ENCODE measurements at places on chromosomes 7 and 10.

GRCh38 chr10:117408436-117409384 is 33.5 kb upstream of the PDZD8 start:
- DNase-seq, result no peak

DNA sequence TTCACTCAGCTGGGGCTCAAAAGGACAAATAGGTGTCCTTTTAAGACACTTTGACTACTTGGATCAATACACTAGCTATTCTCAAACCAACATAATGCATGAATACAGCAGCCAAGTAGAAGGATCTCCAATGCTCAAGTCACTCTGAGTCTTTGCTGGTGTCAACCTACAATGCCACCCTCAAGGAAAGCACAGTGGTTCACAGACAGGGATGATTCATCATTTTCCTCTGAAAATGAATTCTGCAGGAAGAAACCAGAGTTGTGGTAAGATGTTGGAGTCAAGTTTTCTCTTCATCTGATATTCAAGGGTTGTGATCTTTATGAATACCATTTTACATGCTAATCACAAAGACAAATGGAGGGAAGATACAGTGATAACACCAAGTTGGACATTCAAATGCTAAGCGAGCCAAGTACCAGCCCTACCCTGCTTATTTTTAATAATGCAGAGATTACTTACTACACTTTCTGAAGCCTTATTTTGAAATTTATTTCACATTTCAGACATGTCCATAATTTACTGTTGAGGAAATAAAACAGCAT is 143.1 kb upstream of the FGFR2 start:
- DNase-seq, result no peak

- no peak for DNase-seq
Measured at GRCh38 chr7:87517136-87517815, 41.8 kb upstream of the ABCB4 start.

GRCh38 chr10:120598386-120598785 is 141.4 kb downstream of the PLPP4 start:
- DNase-seq, result no peak

GRCh38 chr10:77622889-77623291 is 14.7 kb downstream of the KCNMA1 start:
- no peak for DNase-seq

DNA sequence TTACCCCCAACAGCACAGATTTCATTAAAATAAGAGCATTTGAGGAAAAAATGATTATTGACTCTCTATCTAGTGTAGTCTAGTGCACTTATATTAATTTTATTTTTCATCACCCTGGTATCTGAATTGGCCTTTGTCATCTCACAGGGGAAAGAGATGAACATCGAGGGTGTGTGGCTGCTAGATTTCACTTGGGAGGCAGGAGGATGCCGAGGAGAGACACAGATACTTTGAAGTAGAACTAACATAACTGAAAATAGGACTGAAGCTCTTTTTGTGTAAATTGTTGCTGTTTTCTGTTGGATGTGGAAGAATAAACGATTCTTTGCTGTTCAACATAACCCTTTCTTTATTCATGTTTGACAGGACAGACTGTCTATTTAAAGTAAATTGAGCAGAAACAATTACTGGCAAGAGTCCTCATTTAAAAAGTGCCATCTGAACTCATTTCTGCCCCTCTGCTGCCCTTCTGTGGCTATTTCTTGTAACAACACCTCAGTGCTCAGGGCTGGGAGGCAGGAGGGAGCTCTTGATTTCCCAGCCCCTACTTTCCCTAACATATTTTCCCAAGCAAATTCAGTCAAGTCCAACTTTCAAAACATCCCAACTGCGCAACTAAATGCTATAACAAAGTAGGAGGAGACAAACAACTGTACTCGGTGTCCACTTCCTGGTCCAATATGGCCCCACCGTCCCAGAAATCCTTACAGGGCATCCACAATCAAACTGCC is 15.6 kb downstream of the LYZL1 start:
- no peak for DNase-seq

GRCh38 chr7:2301511-2301863 is 12.8 kb downstream of the SNX8 start:
- DNase-seq, result no peak

DNA sequence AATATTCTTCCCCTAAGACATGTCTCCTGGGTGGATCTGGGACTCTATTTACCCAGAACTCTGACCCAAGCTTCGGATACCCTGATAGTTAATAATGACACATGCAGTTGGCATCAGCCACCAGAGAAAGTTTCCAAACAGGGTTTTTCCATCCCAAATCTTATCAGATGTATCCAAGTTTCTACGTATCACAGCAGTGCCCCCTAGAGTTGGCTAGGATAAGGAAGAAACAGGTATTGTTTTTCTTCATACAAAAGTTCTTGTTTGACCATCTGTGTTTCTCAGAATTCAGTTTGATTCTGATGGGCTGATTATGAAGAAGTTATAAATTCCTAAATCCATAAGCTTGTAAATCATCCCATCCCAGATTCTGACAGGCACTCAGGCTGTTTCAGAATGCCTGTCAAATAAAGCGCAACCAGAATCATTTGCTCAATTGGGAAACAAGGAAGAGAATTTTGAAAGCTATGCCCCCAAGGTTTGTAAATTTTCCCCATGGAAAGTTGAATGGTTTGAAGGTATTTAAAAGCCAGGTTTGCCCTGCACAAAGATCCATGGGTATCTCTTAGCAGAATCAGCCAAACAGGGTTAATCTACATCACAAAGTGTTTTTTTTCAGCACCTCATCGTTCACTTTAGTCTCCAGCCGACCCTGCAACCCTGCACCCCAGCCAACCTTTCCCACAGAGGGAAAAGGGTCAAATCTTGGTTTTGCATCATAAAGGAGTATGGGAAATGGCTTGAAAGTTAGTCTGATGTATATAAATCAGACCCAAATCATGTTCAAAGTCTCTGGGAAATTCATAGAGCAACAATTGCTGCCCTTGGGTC is 47.4 kb downstream of the NRAP start:
- no peak for DNase-seq

DNA sequence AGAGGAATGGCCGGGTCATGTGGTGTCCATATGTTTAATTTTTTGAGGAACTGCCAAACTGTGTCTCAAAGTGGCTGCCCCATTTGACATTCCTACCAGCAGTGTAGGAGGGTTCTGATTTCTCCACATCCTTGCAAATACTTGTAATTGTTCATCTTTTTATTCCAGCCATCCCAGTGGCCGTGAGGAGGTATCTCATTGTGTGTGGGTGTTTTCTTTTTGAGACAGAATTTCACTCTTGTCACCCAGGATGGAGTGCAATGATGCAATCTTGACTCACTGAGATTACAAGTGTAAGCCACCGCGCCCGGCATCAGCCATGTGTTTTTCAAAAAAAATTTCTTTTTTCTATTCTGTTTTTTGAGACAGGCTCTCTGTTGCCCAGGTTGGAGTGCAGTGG is 38.7 kb upstream of the DLG5 start:
- no peak for DNase-seq

GRCh38 chr7:20698469-20698868 is 83.0 kb downstream of the ABCB5 start:
- no peak for DNase-seq

- no peak for DNase-seq
Measured at GRCh38 chr10:4672201-4672600, 153.8 kb upstream of the AKR1E2 start.

GRCh38 chr10:18404530-18404929 is 246.9 kb downstream of the NSUN6 start:
- no peak for DNase-seq

- no peak for DNase-seq
Measured at GRCh38 chr10:44382981-44383748, 1.7 kb downstream of the CXCL12 start.

DNA sequence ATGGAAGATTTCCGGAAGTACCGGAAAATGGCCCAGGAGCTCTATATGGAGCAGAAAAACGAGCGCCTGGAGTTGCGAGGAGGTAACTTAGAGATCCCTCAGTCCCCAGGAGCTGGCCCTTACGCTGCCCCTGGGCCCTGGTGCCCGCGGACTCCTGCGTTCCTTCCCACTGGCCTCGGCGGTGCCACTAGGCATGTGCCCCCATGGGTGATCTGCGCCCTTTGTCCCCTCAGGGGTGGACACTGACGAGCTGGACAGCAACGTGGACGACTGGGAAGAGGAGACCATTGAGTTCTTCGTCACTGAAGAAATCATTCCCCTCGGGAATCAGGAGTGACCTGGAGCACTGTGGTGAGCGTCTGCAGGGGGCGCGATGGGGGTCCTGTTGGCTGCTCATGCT is 24.2 kb upstream of the CHST12 start:
- no peak for DNase-seq

- no peak for DNase-seq
Measured at GRCh38 chr7:42939457-42940240, 7.5 kb downstream of the MRPL32 start.

- no peak for DNase-seq
Measured at GRCh38 chr7:21361413-21362125, 66.3 kb upstream of the SP4 start.

GRCh38 chr7:34452363-34452762 is 205.7 kb upstream of the NPSR1 start:
- no peak for DNase-seq

DNA sequence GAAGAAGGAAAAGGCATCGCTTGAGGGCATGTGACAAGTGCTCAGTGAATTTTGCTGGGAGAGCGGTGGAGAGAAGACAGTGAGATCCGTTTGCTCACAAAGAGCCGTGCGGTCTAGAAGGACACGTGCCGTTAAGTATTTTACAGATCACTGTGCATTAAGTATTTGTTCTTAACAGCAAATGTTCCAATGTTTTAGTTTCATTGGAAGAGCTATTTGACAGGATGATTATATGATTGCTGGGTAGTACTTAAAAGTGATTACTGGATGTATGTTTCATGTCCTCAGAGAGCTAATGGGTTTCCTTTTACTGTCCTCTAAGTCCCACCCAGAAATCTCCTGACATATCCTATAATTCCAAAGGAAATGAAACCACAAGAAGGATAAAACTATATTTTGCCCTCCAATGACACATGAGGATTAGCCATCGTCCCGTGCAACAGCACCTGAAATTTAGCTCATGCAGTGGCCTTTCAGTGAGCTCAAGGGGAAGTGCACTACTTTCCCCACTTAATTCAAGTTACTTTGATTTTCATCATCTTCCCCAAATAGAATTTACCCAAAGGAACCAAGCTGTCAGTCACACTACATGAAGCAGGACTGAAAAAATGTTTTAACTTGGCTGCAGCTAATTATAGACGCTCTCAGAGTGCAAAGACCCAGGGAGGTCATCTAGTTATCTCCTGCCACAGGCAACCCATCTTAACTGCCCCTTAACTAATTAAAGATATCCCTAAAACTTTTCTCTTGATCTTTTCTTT is 80.3 kb downstream of the KLF6 start:
- DNase-seq, result no peak

- DNase-seq, result no peak
Measured at GRCh38 chr7:32948202-32948601, 9.0 kb upstream of the FKBP9 start.

- no peak for DNase-seq
Measured at GRCh38 chr10:60000747-60001146, 94.4 kb upstream of the CCDC6 start.

DNA sequence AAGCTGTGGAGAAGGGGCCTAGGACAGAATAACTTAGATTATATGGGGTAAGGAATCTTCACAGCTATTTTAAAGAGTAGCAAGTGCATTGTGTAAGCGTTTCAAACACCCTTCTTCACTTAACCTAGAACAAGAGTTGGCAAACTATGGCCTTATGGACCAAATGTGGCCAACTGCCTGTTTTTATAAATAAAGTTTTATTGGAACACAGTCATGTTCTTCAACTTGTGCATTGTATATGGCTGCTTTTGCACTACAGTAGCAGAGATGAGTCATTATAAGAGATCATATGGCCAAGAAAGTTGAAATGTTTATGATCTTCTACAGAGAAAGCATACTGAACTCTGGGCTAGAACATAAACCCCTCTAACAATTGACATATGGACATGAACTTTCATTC is 187.8 kb downstream of the ETV1 start:
- no peak for DNase-seq

DNA sequence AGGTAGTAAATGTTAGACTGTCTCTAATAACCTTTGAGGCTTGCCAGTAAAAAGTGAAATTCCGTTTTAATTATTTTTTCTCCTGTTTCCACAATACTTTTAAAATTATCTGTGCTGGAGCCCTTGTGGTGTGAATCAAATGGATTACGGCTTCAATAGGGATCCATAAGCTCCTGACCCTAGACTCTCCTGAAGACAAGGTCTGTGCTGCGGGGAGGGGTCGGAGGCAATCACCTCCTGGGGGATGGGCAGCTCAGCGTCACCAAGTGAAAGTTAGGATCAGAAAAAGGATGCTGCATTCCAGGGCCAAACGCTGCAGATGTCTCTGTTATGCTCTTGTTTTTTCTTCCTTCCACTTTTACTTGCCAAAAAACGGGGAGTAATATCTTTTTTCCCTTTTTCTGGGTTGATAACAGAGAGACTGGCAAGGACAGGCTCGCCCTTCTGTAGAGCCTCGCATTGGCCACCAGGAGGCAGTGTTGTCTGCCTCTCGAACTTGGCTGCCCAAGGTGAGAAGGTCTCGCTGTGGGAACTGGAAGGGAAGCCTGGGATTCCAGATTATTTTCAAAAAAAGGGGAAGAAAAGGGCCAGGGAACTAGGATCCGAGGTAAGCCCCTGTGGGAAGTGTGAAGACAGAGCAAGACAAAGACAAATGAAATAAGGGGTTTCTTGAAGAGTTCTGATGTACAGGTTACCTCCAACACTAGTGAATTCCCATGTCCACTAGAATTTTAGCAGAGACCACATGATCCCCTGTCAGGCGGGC is 621.9 kb downstream of the ACTR3B start:
- DNase-seq, result no peak

DNA sequence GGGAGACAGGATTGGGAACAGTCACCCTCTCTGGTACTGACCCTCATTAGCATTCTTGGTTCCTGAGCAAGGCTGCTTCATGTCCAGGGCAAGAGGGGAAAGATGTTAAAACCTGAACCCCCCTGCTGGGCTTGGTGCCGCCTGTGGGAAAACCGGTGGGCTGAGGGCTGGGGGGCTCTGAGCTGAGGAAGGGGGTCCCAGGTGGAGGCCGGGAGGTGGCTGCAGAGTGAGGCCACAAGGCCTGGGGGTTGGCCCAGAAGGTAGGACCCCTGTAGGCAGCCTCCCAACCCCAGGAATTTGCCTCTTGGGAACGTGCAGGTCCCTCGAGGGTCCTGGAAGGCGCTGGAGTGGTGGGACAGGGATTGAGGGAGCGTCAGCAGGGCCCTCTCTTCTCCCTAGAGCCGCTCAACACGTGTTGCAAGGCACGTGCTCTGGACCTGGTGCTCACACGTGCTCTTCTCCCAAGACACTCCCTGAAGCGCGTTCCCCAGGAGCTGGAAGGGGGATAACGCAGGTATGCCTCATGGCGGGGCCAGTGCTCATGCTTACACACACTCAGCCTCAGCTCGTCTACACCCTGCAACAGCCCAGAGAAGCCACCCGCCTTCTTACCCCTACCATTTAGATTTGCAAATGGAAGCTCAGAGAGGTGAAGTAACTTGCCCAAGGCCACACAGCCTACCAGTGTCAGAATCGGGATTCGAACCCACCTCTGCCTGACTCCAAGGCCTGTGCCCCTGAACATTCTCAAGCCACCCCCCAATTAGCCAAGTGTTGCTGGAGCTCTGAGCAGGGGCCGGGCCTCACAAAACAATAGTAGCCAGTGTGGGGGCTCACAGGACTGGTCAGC is 64.4 kb downstream of the LHPP start:
- DNase-seq, result no peak

GRCh38 chr10:88039496-88040200 is 176.2 kb downstream of the PTEN start:
- DNase-seq, result no peak
